ENCODE measurements at places on chromosomes 11 and 22. TPM values are rescaled to one million over a fixed set of nuclear protein-coding genes. Genes with fewer than 3 reads are reported as not detected.
A peak's percentile ranks its signal among the peaks of the same experiment; 100 is the strongest.

GRCh38 chr11:30889143-30889794, 303.1 kb upstream of the MPPED2 start:
- no peak for DNase-seq

- peak; percentile 78 for DNase-seq
These were observed 65.2 kb upstream of the LMO1 start for GRCh38 chr11:8328848-8329330.

ARHGAP42 gene
- total RNA-seq = 7.1 TPM

FAM227A gene
- total RNA-seq = 2.4 TPM

VPREB3 gene
- not detected for total RNA-seq

All from Panc1 (cell line).